ENCODE measurements at places on chromosomes 1 and 21.

GRCh38 chr1:48248356-48248755 lies 25.8 kb downstream of the SLC5A9 start:
- DNase-seq, result no peak

DNA sequence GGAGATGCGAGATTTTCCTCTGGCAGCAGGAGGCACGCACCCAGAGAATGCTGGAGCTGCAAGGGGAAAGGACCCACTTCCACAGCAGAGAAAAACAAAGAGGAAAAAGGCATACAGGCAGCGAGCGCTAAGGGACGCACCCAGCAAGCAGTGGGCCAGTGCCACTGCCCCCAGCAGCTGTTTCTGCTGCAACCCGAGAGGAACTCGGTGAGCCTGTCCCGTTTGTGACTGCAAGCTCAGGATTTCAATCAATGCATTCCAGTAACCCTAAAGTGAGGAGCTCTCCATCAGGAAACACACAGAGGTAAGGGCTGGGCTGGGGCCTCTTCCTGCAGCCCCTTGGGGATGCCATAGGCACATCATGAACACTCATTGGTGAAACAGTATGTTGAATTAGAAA lies 58.7 kb downstream of the ACP6 start:
- DNase-seq, result no peak

DNA sequence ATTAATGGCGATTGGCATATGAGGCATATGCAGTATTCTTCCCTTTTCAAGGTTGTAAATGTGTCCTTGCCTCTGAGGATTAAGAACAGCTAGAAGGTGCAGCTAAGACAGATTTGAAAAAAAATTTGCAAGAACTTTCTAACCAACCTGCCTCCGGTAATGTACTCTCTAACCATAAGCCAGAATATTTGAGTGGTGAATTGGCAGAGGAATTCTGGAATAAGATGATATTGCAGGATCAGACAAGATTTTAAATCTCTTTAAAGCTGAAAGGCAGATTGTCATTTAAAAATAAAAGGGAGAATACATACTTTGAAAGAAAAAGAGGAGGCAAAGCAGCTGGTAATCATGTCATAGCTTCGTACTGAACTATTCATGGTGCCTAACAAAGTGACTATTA lies 29.2 kb downstream of the MROH9 start:
- no peak for DNase-seq

- DNase-seq, result peak; percentile 80
These were observed 132.8 kb downstream of the SNX7 start for GRCh38 chr1:98794196-98794886.

GRCh38 chr21:43893536-43894205 lies 28.6 kb downstream of the AGPAT3 start:
- DNase-seq, result no peak

Data from islet precursor cell (in vitro differentiated cells).